HFF-Myc (cell line): ENCODE measurements at places on chromosomes 7 and 10.

GRCh38 chr10:49365275-49365674 lies 30.6 kb downstream of the DRGX start:
- no peak for DNase-seq

DNA sequence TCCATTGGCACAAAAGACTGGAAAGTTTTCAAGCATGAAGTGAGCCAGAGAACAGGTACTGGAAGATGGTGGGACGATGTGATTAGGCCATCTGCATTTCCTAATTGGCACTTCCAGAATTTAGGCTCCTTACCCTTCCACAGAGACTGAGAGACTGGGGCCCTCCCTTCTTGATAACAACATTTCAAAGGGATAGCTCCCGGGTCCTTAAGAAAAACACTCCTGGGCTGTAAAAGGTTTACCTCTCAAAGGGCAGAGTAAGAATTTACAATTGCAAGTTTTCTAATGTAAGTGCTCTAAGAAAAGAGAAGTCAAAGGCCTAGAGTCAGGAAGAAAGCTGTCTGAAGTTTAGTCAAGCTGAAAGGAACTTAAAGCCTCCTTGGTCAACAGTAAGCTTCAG lies 559.5 kb upstream of the C7orf33 start:
- DNase-seq = no peak

DNA sequence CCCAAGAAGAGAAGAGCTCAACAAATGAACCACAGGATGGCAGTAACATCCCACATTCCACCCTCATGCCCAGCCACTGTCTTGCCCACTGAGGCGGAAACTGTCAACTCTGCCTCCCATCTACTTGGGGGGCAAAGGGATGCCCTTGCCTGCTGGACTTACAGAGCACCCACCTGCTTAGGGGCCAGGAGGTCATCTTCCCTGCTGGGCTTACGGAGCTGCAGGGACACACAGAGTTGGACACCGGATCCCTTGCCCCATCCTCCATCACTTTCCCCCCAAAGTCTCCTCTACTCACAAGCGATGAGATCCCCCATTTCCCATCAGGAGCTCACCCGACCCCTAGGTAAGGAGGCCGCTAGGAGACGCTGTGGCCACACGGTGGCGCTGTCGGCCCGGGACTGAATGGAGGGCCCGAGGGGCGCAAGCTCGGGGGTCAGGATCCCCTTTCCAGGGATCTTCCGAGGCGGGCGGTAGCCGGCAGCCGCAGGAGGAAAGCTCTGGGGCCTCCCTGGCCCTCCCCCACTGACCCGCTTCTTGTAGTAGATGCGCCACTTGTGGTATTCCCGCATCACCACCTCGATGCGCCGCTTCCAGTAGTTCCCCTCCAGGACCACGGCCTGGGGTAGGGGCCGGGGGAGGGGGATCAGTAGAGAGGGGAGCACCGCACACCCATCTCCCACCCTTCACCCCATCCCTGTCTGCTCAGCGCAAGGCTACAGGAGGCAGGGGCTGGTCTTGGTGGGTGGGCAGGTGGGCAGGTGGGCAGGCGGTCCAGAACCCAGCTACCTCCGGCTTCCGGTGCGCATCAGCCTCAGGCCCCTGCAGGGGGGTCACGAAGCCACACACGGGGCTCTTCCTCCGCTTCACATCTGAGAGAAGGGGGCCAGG lies 17.3 kb downstream of the MLXIPL start:
- no peak for DNase-seq

GRCh38 chr10:102757323-102757722 lies 13.6 kb downstream of the WBP1L start:
- DNase-seq = no peak

DNA sequence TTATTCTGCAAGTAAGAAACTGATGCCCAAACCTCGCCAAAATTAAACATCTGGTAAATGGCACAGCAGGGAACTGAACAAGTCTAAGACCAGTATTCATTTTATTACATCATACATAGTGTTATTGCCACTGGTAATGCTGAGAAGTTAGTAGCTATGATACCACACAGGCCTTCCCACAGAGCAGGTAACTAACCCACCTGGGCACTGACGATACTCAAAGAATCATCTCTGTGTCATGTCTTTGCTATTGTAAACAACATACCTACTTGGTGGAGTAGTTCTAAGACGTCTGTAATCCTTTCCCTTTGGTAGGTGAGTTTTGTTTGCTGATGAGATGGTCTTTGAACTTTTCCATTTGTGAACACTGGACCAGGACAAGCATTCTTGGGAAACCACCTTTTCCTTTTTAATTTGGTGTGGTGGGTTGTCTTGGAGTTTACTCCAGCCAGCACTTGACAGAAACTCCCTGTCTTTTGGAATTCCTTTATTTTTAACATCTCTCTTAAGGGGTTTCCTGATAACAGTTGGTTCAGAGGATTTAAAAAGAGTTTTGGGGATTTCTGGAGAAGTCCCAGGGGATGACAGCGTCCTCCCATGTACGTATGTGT lies 40.9 kb downstream of the PDSS1 start:
- no peak for DNase-seq

DNA sequence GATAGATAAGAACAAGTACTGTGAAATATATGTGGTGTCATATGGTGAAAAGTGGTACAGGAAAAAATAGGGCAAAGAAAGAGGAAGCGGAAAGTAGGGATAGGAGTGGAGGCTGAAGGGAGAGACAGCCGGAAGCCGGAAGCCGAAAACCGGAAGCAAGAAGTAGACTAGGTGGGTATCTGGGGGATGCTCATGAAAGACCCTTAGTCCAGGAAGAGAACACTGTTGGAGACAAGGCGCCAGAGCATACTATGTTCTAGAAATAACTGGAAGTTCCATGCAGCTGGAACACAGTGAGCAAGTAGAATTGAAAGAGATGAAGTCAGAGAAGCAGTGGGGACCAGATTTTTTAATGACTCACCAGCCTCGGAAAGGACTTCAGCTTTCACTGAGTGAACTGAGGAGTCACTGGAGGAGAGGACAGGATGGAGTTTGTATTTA lies 22.5 kb downstream of the ST8SIA6 start:
- peak; percentile 9 for DNase-seq

- no peak for DNase-seq
Observed at GRCh38 chr10:43035800-43036199, 41.1 kb upstream of the RET start.

GRCh38 chr7:123367031-123367430 lies 167.3 kb upstream of the SLC13A1 start:
- DNase-seq = no peak

DNA sequence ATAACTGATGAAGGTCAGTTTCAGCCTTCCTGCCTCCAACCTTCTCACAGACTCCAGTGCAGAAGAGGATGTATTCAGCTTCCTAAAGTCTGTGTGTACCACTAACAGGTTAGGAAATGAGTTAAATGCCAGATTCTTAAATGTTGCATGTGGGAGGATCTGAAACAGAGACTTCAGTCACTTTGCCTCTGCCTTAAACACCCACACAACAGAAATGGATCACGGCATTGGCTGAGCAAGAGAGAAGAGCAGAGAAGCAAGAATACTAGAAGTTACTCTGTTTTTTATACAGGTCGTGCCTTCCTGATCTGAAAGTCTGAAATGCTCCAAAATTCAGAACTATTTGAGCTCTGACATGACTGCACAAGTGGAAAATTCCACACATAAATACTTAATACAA lies 98.9 kb upstream of the ARHGAP21 start:
- no peak for DNase-seq

GRCh38 chr10:97515271-97515978 lies 16.7 kb downstream of the UBTD1 start:
- DNase-seq = no peak

DNA sequence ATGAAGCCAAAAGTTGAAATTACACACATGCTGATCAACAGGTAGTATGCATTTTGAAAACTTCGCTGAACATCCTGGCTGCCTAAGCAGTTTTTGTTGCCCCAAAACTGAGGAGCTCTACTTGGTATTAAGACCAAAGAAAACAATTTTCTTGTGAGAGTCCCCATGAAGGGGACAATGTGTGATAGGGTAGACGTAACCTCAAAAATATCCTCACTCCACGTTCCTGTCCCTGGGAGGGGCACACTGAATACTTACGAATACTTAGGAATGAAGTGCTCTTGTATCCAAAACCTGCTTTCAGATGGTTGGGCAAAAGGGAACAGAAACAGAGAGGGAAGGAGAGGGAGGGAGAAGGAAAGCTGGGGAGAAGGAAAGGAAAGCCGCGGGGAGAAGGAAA lies 24.7 kb downstream of the CCDC6 start:
- DNase-seq = no peak

GRCh38 chr10:84908491-84908890 lies 580.1 kb downstream of the CCSER2 start:
- no peak for DNase-seq

- no peak for DNase-seq
Observed at GRCh38 chr7:39624442-39624807, 1.1 kb downstream of the RALA start.

DNA sequence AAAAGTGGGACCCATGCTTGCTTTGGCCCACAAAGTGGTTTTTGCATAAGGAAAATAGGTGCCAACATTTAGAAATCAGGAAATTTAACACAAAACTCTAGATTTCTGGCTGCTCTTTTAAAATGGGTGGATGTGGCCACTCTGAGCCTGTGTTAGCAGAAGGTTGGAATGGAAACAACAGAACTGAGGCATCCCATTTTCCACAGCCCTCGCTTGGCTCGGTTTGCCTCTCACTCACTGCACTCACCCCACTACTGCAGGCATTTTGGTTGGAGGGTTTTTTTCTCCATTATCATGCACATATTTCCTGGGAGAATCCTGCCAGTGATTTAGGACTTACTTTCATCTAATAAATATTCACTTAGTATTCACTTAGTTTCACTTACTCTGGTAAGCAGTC lies 178.9 kb downstream of the BICC1 start:
- DNase-seq = no peak

DNA sequence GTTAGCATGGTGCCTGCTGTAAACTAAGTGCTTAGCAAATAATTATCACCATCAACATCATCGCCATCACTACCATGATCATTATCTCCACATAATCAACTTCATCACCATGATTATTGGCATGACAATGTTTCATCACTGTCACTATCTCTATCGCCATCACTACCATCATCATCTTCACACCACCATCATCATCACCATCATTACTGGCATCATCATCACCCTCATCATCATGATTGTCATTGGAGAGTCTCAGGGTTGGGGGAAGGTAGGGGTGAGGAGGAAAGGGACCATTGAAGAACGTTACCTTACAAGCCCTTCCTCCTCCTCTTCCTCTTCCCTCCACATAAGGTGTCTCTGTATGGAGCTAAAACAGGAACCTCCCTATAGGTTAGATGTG lies 54.9 kb upstream of the GPR26 start:
- no peak for DNase-seq

GRCh38 chr10:23917251-23917840 lies 291.6 kb upstream of the KIAA1217 start:
- no peak for DNase-seq

GRCh38 chr10:129233351-129234148 lies 233.5 kb upstream of the MGMT start:
- DNase-seq = no peak

- no peak for DNase-seq
Observed at GRCh38 chr10:1284076-1284475, 227.9 kb downstream of the WDR37 start.

- no peak for DNase-seq
Observed at GRCh38 chr10:97319671-97320479, 804 bp downstream of the FRAT1 start.

- no peak for DNase-seq
Observed at GRCh38 chr10:122510326-122510725, 49.0 kb downstream of the HTRA1 start.
